ENCODE measurements at places on chromosomes 12 and 14.

GRCh38 chr12:105317942-105318621 lies 12.4 kb upstream of the C12orf75 start:
- no peak for DNase-seq

DNA sequence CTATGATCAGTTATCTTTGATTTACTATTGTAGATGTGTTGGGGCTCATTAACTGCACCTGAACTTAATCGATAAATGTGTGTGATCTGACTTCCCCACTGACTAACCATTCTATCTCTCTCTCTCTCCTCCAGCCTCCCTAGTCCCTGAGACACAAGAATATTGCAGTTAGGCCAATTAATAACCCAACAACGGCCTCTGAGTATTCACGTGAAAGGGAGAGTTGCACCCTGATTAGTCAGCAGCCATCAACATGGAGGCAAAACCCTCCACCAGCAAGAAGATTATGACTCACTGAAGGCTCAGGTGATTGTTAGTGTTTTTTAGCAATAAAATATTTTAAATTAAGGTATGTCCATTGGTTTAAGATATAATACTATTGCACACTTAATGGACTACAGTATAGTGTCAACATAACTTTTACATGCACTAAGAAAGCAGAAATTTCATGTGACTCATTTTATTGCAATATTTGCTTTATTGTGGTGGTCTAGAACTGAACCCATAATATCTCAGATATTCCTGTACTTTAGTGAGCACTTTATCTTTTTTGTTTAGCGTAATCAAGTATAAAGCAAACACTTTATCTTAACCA lies 77.1 kb upstream of the PTGDR start:
- DNase-seq = no peak

DNA sequence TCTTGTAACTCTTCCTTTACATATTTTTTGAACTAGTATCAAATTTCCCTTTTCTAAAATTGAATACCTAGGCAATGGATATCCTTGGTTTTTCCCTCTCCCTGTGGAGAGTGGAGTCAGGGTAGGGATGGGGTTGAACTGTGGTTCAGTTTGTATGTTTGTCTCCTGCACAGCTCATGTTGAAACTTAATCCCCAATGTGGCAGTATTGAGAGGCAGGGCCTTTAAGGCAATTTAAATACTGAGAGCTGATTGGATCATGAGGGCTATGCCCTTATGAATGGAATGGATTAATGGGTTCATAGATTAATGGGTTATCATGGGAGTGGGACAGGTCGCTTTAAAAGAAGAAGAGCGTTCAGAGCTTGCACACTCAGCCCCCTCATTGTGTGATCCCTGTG lies 127.2 kb upstream of the RGS6 start:
- no peak for DNase-seq

GRCh38 chr14:73250781-73251500 lies 13.6 kb downstream of the PAPLN start:
- DNase-seq = no peak

DNA sequence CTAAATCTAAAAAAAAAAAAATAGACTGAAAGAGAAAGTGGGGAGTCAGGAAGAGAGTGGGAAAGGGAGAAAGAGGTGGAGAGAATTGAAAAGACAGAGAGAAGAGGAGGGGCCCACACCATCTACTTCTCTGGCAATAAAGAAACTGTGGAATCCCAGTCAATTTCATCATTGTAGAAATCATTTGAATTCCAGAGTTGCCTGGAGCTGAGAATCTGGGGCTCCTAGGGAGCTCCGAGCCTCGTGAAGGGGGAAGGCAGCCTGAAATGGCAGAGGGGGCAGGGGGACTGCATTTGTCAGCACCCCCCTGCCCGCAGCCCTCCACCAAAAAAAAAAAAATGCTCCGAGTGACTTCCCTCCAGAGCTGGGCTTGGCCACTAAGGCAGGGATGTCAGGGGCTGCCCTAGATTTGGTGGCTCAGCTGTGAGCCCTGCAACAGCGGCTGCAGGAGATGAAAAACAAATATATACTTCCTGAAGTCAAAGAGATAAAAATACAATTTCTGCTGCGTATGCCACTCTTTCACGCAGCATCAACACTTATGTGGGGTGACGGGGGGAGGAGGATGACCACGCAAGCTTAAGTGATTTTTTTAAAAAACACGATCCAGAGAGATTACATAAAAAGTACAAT lies 80.5 kb downstream of the BCL11B start:
- no peak for DNase-seq

DNA sequence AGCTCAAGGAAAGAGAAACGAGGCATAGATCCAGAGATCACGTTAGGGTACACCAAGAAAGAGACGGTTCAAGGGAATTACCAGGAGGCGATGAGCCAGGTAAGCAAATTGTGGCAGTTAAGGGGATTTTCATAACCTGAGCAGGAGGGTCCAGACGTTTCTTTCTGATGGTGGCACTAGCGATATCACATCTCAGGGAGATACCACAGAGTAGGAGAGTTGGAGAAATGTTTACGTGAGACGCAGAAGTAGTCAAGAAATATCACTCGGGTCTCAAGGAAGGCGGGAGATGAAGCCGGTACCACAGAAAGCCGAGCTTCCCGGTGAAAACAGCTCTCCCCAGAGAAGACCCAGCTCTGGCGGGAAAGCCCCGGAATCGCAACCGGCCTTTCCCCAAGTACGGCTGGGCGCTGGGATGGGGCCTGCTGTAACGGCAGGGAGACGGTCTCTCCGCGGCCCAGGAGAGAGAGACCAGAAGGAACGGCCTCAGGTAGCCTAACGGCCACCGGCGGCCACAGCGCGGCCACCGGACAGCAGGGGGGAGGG lies 485 bp downstream of the SENP1 start:
- peak; percentile 61 for DNase-seq

DNA sequence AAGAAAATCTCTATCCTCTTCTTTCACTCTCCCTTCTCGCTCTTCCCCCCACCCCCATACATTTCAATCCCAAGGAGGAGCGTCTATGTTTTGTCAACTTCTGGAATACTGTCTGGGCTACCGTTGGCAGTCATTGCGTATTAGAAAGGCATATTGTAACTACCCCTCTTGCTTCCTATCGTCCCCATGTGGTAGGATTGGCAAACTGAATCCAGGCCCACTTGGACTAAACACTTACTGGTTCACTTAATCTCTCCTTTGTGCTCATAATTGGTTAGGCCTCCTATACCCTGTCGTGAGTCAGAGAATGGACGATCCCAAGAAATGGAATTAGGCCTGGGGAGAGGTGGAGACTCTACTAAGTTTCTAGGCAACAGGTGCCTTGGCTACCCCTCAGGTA lies 68.8 kb upstream of the SLC8A3 start:
- DNase-seq = peak; percentile 40
